ENCODE measurements at places on chromosomes 3 and 15.

- peak; percentile 39 for DNase-seq
Measured at GRCh38 chr15:28109626-28110455, 10.7 kb upstream of the OCA2 start.

- no peak for DNase-seq
Measured at GRCh38 chr15:48630245-48630644, 15.3 kb downstream of the FBN1 start.

- no peak for DNase-seq
Measured at GRCh38 chr3:61662861-61663260, 101.5 kb downstream of the PTPRG start.

DNA sequence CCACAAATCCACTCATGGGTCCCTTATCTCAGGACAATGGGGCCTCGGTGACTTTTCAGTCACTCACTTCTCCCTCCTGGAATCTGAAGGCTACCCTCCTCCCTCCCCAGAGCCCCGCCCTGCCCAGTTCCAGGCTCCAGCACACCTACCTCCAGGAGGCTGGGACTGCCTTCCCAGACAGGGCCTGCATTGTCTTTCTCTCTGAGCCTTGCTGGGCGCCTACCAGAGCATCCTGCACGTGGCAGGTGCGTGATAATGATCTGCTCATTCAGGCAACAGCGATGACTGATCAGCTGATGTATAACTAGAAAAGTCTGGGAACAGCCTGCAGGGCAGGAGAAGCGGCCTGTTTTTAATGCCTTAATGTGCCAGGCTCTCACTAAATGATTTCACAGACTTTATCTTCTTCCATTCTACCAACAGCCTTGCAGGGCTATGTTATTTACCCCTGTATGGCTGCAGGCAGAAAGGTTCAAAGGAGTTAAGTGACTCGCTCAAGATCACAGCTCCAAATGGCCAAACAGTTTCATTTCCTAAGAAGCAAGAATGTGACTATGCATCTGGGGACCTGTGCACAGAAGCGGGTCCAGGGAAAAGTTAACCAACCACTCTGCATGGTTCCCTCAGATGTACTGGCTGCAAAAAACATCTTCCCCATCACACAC lies 6.3 kb downstream of the ADAMTS17 start:
- peak; percentile 98 for DNase-seq

- peak; percentile 41 for DNase-seq
Measured at GRCh38 chr3:50289130-50289529, 3.1 kb downstream of the IFRD2 start.

- no peak for DNase-seq
Measured at GRCh38 chr15:50365971-50366370, 11.0 kb upstream of the GABPB1 start.

- DNase-seq, result no peak
Measured at GRCh38 chr3:34779092-34779491, 860.2 kb upstream of the ARPP21 start.

GRCh38 chr3:79047581-79047980 lies 720.2 kb downstream of the ROBO1 start:
- no peak for DNase-seq

GRCh38 chr3:88076712-88077111 lies 17.7 kb downstream of the ZNF654 start:
- DNase-seq, result no peak

- no peak for DNase-seq
Measured at GRCh38 chr3:7843441-7843840, 658.2 kb upstream of the LMCD1 start.

GRCh38 chr15:73687351-73687750 lies 3.2 kb downstream of the CD276 start:
- DNase-seq, result peak; percentile 23

DNA sequence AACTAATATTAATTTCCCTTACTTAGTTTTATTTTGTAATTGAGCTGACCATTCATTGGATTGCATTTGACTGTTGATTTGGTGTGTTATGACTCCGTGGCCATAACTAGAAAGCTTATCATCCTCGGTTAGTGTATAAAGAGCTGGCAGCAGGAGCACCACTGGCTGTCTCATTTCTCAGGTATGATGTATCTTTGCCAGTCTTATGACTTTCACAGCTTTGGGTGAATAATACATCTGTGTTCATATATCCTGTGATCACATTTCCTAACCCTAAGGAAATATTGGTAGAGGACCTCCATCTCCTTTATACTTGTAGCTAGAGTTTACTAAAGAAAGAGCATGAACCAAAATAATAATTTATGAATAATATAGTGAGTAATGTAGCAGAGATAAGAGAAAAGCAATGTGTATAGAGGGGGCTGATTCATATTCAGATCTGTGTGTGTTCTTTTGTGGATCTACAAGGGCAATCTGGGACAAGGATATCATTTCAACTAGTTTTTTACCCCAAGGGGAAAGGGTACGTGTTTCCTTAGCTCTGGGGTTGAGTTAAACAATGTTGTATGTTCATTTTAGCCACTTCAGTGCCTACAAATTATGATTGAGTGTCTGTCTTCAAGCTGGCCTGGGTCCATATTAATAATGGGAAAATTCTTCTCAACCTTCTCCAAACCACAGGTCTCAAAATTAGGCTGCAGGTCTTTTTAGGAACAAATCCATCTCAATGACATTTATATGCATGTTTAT lies 901.7 kb downstream of the NTRK3 start:
- no peak for DNase-seq

DNA sequence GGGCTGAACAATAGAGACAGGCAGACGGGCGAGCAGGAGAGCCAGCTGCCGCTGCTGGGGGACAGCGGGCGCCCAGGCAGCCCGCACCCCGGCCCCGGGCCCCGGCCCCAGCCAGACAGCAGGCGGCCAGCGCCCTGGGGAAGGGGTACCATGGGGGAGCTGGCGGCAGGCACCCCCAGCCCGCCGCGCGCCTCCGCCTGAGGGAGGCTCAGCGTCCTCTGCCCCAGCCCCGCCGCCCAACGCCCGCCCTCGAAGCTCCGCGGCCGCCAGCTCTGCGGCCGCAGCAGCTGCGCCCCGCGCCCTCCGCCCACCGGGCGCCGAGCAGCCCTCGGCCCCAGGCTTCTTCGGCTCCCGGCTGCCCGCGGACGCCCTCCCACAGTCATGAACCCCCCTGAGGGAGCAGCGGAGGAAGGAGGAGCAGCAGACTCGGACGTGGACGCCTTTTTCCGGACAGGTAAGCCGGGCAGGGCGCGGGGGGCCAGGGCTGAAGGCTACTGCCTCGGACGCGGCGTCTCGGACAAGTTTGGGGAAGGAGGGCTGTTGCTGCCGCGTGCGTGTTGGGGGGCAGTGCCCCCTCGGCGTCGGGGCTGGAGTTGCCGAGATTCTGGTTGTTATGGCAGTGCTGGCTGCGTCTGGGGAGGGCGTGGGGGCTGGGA lies 41.6 kb upstream of the ROPN1 start:
- peak; percentile 65 for DNase-seq

DNA sequence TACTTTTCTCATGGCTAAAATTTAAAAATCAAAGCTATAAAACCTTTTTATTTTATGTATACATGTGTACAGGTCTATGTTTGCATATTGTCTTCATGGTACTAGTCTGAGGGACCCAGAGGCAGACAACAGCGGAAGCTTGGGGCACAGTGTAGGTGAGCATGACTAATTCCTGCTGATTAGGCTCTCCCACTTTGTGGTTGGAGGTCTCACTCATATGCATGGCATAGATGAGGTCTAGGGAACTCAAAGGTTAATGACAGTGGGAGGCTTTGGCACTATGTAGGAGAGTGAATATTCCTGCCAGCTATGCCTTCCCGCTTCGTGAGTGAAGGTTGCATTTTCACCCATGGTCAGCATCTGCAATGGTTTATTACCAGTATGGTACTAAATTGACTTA lies 47.5 kb upstream of the AADACL2 start:
- no peak for DNase-seq

GRCh38 chr3:171417137-171417536 lies 43.1 kb downstream of the TNIK start:
- no peak for DNase-seq

GRCh38 chr3:52046186-52046901 lies 10.0 kb downstream of the DUSP7 start:
- peak; percentile 95 for DNase-seq

DNA sequence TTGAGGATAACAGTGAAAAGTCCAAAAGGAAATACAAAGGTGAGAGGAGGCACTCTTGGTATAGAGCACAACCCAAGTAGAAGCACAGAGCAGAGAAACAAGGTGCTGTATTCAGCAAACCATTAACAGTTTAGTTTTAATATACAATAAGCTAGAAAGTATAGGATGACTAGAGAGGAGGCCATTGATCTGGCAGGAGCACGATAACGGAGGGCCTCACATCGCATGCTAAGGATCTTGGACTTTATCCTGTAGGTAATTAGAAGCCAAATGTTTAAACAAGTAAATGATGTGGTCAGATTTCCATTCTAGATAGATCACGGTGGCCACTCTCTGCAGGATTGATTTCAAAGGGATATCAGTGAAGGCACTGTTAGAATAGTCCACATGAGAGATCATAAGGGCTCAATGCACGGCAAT lies 935.0 kb downstream of the ROBO1 start:
- DNase-seq, result no peak

- DNase-seq, result no peak
Measured at GRCh38 chr3:37214076-37214475, 39.7 kb upstream of the LRRFIP2 start.

- DNase-seq, result no peak
Measured at GRCh38 chr3:60698117-60698516, 553.1 kb downstream of the FHIT start.

DNA sequence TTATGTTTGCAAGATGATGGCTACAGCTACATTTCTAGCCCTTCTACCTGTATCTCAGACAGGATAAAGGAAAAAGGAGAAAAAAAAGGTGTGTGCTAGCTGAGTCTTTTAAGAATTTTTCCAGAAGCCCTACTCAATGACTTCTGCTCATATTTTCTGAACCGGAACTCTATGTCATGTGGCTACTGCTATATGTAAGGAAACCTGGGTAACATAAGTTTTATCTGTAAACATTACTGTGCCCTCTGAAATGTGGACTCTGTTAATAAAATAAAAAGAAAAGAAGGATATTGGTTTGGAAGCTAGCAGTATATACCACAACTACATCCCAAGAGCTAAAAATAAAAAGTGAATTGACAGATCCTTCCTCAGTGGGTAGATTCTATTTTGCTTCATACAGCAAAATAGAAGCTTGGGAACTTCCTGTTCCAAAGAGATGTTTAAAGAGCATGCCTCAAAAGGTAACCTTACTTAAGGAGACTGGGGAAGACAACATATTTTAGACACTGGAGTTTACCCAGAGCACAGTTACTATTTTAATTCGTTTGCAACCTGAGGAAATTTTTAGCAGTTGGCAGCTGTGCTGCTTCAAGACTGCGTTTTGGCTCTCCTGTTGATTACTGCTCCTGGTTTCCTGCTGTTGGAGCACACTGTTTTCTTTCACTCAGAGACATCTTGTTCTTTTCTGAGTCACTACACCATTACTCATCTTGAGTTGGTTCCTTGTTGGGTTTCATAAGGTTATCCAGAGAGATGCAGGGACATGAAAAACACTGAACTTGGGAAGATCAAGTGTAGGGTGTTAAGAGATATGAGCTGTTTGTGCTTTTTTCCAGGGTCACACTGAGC lies 280.7 kb downstream of the NFKBIZ start:
- no peak for DNase-seq

DNA sequence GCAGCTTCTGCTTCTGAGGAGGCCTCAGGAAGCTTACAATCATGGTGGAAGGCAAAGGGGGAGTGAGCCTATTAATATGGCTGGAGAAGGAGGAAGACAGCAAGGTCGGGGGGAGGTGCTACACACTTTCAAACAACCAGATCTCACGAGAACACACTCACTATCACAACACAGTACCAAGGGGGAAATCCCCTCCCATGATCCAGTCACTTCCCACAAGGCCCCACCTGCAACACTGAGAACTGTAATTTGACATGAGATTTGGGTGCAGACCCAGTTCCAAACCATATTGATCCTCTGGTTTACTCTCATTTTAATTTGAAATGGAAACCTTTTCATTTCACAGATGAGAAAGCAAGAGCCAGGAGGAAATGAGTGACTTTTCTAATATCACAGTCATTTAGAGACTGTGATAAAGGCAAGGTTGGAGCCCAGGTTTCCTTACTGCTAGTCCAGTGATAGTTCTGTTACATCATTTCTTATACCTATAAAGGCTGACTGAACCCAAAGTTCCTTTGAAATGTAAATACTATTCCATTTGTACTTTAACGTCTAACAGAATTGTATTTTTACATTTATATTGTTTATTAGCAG lies 105.8 kb upstream of the GAP43 start:
- DNase-seq, result no peak

- DNase-seq, result no peak
Measured at GRCh38 chr15:44028349-44028748, 166.7 kb downstream of the FRMD5 start.

GRCh38 chr3:38960953-38961622 lies 90.7 kb downstream of the SCN11A start:
- DNase-seq, result peak; percentile 76

GRCh38 chr15:88089024-88089620 lies 167.4 kb downstream of the NTRK3 start:
- peak; percentile 68 for DNase-seq

GRCh38 chr15:98717942-98718341 lies 69.6 kb downstream of the IGF1R start:
- peak; percentile 66 for DNase-seq

DNA sequence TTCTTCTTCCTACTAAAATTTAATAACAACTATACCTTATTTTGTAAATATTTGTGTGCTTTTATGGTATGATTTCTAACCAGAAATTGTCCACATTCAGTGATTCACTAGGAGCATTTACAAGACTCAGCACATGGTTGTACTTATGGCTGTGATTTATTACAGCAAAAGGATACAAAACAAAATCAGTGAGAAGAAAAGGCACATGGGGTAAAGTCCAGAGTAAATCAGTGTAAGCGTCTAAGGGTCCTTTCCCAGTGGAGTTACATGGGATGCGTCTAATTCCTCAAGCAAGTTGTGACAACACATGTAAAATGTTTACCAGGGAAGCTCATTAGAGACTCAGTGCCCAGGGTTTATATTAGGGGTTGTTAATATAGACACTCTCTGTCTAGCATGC lies 31.1 kb downstream of the RNF13 start:
- no peak for DNase-seq

GRCh38 chr3:54543446-54543845 lies 384.4 kb downstream of the LRTM1 start:
- DNase-seq, result no peak

DNA sequence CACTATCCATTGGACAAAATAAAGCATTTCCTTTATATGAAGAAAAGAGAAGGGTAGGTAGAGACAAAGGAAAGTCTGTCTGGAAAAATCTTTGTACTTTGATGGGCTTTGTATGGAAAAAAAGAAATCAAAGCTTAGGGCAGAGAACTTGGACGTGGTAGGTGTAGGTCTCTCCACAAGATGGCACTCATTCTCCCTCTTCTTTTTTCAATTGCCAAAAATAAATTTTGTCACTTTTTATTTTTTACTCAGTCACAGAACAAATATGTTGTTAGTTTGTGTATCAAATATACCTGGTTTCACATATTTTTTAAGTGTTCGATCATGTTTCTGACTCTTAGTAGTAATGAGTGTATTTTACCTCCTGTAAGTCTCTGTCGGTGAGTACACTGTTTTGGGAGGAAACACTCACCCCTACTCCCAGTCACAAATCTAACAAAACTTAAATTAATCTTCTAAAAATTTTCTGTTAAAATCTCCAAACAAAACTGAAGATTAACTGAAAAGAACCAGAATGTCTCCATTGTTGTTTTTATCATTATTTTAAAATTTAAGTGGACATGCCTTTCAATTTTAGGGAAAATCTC lies 415.8 kb upstream of the GOLIM4 start:
- DNase-seq, result no peak

All from islet precursor cell (in vitro differentiated cells).